ENCODE measurements at places on chromosomes 3 and 15.

GRCh38 chr3:150077581-150078247 is 107.0 kb upstream of the PFN2 start:
- DNase-seq: peak; percentile 41

GRCh38 chr3:78870484-78870883 is 897.3 kb downstream of the ROBO1 start:
- DNase-seq: no peak

DNA sequence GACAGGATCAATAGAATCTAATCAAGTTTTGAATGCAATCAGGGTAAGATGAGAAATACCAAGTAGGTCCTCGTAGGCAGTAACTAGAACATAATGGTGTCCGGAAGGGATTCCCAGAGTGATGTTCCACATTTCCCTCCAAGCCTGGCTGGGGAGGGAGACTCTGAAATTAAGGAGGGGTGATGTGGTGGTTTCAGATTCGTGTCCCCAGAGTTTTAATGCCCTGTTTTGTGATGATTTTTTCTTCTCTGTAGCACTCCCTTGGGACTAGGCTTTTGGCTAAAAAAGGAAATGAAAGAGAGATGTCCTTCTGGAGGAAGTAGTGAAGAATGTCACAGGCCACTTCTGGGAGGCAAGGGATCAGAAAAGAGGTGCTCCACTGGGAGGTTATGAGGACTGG is 108.3 kb upstream of the CACNA2D3 start:
- DNase-seq: no peak

DNA sequence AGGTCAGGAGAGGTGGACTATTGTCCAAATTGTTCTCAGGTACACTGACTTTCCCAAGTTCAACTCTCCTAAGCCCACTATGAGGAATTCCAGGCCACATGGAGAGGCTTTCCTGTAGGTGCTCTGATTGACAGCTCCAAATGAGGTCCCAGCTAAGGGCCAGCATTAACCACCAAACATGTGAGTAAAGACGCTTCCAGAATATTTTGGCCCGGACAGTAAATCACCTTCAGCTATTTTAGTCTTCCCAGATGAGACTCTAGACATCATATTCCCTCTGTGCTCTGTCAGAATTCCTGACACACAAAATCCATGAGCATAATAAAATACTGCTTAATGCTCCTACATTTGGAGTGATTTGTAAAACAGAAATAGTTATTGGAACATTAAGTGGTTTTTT is 135.5 kb downstream of the TGFBR2 start:
- no peak for DNase-seq

- DNase-seq: peak; percentile 65
These were observed 72.9 kb downstream of the RPL39L start for GRCh38 chr3:187066228-187066995.

DNA sequence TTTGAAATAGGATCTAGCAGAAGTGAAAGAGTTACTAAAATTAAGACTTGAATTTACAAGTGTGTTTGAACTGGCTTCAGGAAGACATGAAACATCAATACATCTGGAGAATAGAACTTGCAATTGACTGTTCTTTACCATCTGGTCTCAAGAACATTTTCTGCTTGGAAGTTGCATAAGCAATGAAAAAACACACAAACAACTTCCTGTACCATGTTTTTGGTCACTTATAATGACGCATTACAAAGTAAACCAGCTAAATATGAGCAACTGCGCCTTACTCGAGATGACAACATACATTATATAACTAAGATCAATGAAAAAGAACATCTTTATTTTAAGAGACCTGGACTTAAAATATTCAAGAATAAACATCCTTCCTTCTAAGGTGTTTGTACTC is 112.5 kb downstream of the TIGIT start:
- no peak for DNase-seq

DNA sequence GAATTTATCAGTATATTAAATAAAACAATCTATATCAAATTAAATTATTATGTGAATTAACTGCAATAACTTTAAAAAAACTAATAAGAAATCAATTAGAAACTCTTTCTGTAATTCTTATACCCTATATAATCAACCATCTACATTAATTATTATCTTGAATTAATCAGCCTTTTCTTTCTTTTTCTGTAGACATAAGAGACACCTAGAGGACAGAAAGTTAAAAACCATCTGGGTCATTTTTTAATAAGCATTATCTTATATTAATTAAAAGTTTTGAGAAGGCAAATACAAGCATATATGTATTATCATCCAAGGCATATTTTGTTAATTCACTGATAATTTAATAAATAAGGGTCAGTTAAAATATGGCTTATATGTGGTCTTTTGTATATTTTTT is 24.2 kb upstream of the SLC25A26 start:
- no peak for DNase-seq

- DNase-seq: peak; percentile 29
These were observed 63.3 kb upstream of the SEC61A1 start for GRCh38 chr3:127988770-127989557.

DNA sequence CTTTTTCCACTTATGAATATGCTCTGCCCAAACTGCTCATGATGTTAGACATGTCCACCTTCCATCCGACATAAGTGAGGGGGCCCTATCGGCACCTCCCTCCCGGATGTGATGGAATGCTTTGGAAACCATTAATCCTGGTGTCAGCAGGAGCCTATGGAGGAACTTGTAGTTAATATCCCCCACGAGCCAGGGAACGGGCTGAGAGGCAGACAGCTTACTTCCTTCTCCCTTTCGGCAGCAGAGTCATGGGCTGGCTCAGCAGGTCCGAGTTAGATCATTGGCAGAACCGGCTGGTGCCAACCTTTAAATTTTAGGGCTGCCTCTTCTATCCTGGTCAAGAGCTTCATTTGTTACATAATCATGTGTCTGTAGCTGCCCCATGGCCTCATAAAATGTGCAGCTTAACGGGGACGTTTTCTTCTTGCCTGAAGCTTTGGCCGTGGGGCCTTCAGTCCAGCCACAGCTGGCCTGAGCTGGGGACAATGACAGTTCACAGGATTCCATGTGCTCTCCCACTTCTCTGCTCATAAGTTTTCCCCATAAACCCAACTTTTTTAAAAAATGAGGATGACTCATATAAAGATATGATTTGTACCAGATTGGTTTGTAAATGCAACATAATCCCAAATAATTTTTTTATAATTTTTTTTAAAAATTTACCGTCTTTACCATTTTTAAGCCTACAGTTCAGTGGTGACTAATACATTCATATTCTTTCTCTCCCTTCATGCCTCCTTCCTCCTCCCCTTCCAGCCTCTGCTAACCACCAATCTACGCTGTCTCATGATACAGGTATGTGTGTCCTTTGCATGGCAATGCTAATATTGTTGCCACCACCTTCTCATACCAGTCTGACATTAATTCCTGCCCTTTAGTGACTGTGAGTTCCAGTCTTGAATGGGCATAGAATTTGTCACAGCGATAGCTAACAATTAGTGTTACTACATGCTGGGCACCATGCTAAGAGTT is 62.2 kb upstream of the RGMA start:
- peak; percentile 44 for DNase-seq

Data from foreskin keratinocyte (primary cell).